ENCODE measurements at places on chromosomes 13 and 19. TPM values are rescaled to one million over a fixed set of nuclear protein-coding genes. Genes with fewer than 3 reads are reported as not detected.
A peak's percentile ranks its signal among the peaks of the same experiment; 100 is the strongest.

GRCh38 chr13:52737965-52738364, 1.7 kb downstream of the CNMD start:
- H3K27ac ChIP-seq, result no peak overlapping the region
- no peak for DNase-seq
- no peaks in the 10 kb centered on the region for H3K36me3 ChIP-seq
- no peaks in the 10 kb centered on the region for H3K27me3 ChIP-seq
- no peak overlapping the region for H3K4me3 ChIP-seq
- H3K4me1 ChIP-seq, result no peaks in the 10 kb centered on the region

DNA sequence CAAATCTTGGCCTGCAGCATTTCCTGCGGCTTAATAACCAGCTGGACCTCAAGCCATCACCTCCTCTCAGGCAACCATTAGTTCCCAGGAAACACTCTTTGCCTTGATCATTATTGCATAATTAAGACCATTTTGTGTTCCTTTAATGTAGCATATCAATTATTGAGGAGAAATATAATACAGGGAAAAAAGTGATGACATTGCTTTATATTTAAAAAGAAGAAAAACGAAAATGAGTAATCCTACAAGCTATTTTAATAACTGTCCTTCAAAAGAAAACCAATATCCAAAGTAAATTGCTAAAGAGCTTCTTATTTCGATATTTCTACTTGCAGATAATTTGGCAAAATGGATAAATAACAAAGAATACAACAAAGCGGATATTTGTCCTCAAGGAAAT, 1084.7 kb downstream of the EFNB2 start:
- no peak overlapping the region for H3K27ac ChIP-seq
- H3K27me3 ChIP-seq, result no peaks in the 10 kb centered on the region
- no peaks in the 10 kb centered on the region for H3K36me3 ChIP-seq
- DNase-seq, result no peak

DNA sequence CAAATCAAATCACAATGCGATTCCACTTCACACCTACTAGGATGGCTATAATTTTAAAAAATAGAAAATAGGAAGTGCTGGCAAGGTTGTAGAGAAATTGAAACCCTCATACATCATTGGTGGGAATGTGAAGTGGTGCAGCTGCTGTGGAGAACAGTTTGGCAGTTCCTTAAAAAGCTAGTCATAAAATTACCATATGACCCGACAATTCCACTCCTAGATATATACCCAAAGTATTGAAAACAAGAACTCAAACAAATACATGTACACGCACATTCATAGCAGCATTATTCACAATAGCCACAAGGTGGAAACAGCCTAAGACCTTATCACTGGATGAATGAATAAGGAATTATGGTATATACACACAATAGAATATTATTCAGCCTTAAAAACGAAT, 12.0 kb downstream of the HMGB1 start:
- no peak overlapping the region for H3K4me3 ChIP-seq
- no peaks in the 10 kb centered on the region for H3K4me1 ChIP-seq
- DNase-seq, result no peak
- no peaks in the 10 kb centered on the region for H3K27me3 ChIP-seq
- no peak overlapping the region for H3K27ac ChIP-seq

DNA sequence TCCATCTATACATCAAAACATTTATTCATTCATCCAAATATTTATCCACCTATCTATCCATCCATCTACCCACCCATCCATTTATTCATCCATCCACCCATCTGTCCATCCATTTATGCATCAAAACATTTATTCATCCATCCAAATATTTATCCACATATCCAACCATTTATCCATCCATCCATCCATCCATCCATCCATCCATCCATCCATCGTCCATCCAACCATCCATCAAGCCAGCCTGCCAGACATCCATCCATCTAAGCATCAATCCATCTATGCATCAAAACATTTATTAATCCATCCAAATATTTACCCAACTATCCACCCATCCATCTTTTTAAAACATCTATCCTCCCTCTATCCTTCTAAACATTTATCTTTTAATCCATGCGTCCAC, 62.2 kb downstream of the UNC13A start:
- no peak for DNase-seq
- no peak overlapping the region for H3K27ac ChIP-seq
- no peaks in the 10 kb centered on the region for H3K27me3 ChIP-seq
- no peak overlapping the region for H3K4me3 ChIP-seq
- H3K4me1 ChIP-seq, result no peaks in the 10 kb centered on the region
- no peaks in the 10 kb centered on the region for H3K36me3 ChIP-seq

GRCh38 chr13:77817521-77817920, 101.1 kb downstream of the EDNRB start:
- H3K36me3 ChIP-seq, result no peaks in the 10 kb centered on the region
- H3K4me3 ChIP-seq, result no peak overlapping the region
- no peaks in the 10 kb centered on the region for H3K27me3 ChIP-seq
- no peak overlapping the region for H3K27ac ChIP-seq
- no peak for DNase-seq

- no peaks in the 10 kb centered on the region for H3K36me3 ChIP-seq
- peak; percentile 99 for DNase-seq
- peak within 1 kb of the TSS; percentile 91 for H3K4me3 ChIP-seq
- peaks cover 9% of the 10 kb centered on the region for H3K4me1 ChIP-seq
- no peaks in the 10 kb centered on the region for H3K27me3 ChIP-seq
These were observed at the start of gene OPA3 for GRCh38 chr19:45584332-45585157. TSS of gene OPA3 (minus strand) at chr19:45584802. CDS start at chr19:45584764, 38 bp downstream.

DNA sequence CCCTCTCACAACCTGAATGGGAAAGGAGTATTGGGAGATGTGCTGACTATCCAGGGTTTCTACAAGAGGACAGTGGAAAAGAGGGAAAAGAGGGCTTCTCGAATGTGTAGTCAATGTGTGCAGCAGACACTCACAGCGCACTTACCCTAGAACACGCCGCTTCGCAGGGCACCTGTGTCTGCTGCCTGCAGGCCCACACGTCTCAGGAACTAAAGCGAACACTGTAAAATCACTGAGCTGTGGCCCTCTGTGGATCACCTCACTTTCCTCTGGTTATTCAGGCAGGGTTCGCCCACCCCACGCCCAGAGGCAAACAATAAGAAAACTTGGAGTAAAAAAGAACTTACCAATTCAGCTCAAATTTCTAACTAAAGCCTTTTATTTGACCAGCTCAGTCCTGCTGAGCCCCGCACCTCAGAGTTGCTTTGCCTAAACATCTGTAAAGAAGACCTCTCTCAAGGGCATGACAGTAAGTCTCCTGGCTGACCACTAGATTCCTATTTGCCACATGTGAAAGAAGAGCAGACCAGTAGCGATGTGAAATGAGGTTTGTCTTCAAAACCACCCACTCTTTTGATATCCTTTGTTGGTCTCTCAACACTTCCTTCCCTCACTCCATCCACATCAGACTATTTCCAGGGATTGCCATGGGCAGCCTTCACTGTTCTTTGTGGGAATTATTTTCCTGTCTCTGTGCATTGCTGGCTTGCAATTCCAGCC, 19.3 kb upstream of the DOCK9 start:
- no peak for DNase-seq
- no peak overlapping the region for H3K4me3 ChIP-seq
- H3K27ac ChIP-seq, result no peak overlapping the region
- H3K4me1 ChIP-seq, result no peaks in the 10 kb centered on the region
- H3K36me3 ChIP-seq, result no peaks in the 10 kb centered on the region
- no peaks in the 10 kb centered on the region for H3K27me3 ChIP-seq

DNA sequence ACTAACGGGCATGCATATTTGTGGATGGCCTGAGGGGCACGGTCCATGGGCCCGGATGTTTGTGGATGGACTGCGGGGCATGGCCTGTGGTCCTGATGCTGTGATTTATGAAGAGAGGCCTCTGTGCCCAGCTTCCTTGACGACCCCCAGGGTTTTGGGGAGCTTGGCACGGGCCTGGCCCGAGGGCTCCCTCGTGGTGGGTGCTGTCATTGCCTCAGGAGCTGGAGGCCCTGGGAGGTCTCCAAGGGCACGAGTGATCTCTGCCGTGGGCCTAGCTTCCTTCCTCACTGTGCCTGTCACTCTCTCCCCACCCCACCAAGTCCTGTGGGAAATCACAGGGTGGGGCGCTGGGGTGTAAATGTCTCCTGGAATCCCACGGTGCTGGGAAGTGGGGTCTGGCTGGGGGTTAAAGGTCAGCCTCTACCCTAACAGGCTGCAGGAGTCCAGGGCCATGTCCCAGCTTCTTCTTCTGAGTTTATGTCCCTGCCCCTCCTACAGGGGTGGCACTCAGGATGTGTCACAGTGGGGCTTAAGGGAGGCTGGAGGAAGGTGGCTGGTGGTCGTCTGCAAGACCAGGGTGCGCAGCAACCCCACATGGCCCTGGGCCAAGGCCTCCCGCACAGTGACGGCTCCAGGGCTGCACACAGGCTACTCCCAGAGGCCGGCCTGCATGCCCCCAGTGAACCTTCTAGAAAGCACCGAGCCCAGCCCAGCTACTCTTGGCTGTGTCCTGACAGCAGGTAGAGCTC, 27.6 kb upstream of the RANBP3 start:
- no peaks in the 10 kb centered on the region for H3K36me3 ChIP-seq
- H3K4me1 ChIP-seq, result no peaks in the 10 kb centered on the region
- DNase-seq, result no peak
- H3K27me3 ChIP-seq, result no peaks in the 10 kb centered on the region
- no peak overlapping the region for H3K27ac ChIP-seq

- H3K36me3 ChIP-seq, result no peaks in the 10 kb centered on the region
- H3K27me3 ChIP-seq, result no peaks in the 10 kb centered on the region
- no peak overlapping the region for H3K27ac ChIP-seq
- H3K4me3 ChIP-seq, result no peak overlapping the region
- peaks cover 8% of the 10 kb centered on the region for H3K4me1 ChIP-seq
- DNase-seq, result no peak
These were observed 40.5 kb upstream of the POMP start for GRCh38 chr13:28618230-28618994.

DNA sequence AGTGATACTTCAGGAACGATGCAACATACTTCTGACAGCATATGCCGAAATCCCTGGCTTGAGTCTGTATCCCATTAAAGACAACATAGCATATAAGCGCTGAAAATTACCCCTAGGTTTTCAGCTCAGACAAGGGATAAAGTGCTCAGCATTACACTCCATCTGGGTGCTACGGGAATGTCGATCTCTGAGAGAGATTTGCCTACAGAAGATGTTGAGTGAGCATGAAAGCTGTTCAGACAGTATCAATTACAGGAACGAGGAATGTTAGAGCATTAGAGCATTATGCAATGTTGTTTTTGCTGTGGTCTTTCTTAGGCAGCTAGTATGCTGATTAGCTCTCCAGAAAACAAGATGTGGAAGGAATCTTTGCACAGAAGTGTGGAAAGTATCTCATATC, 484.5 kb downstream of the LIG4 start:
- no peaks in the 10 kb centered on the region for H3K4me1 ChIP-seq
- no peaks in the 10 kb centered on the region for H3K27me3 ChIP-seq

GRCh38 chr13:30633861-30634260, 16.1 kb downstream of the USPL1 start:
- no peak overlapping the region for H3K27ac ChIP-seq
- no peaks in the 10 kb centered on the region for H3K27me3 ChIP-seq
- no peak overlapping the region for H3K4me3 ChIP-seq
- H3K36me3 ChIP-seq, result peaks cover 5% of the 10 kb centered on the region
- no peak for DNase-seq

GRCh38 chr19:2057484-2058469, 6.7 kb upstream of the MKNK2 start:
- H3K27ac ChIP-seq, result peak overlapping the region; percentile 63
- H3K36me3 ChIP-seq, result no peaks in the 10 kb centered on the region
- H3K4me1 ChIP-seq, result peaks cover 24% of the 10 kb centered on the region
- no peak for DNase-seq
- no peaks in the 10 kb centered on the region for H3K27me3 ChIP-seq
- H3K4me3 ChIP-seq, result no peak overlapping the region

Gene PSG4
- not detected for total RNA-seq

Gene WDR88
- total RNA-seq, result 0.37 TPM

Gene OXGR1
- total RNA-seq, result not detected
